ENCODE measurements at places on chromosomes 16 and 17. TPM values are rescaled to one million over a fixed set of nuclear protein-coding genes. Genes with fewer than 3 reads are reported as not detected.

NPB gene
- 1.1 TPM for total RNA-seq

CD68 gene
- 1.6 TPM for total RNA-seq

SPATA22 gene
- total RNA-seq = not detected

LRRC46 gene
- 1.4 TPM for total RNA-seq

NEUROD2 gene
- not detected for total RNA-seq

TP53TG3C gene
- not detected for total RNA-seq

ASIC2 gene
- total RNA-seq = not detected

BCL6B gene
- total RNA-seq = 0.41 TPM

MEOX1 gene
- 1.1 TPM for total RNA-seq

RDM1 gene
- total RNA-seq = 5.7 TPM

HOXB8 gene
- total RNA-seq = 19.7 TPM

SMIM36 gene
- total RNA-seq = not detected

NACA2 gene
- total RNA-seq = not detected

KLHL10 gene
- total RNA-seq = not detected

KRTAP4-6 gene
- not detected for total RNA-seq

CCT6B gene
- 2.5 TPM for total RNA-seq

FOXF1 gene
- total RNA-seq = not detected

DNASE1L2 gene
- total RNA-seq = 2.6 TPM

CFAP97D1 gene
- total RNA-seq = not detected

AKAP1 gene
- total RNA-seq = 23.4 TPM

COPS3 gene
- 107 TPM for total RNA-seq

CRHR1 gene
- 0.41 TPM for total RNA-seq

CDH5 gene
- 0.45 TPM for total RNA-seq

PIGQ gene
- 91.7 TPM for total RNA-seq

CTNS gene
- total RNA-seq = 17.4 TPM

IL21R gene
- 0.55 TPM for total RNA-seq

PPP1R27 gene
- total RNA-seq = not detected

SCGB1C2 gene
- total RNA-seq = not detected

KRTAP9-2 gene
- total RNA-seq = not detected

HASPIN gene
- total RNA-seq = 22.9 TPM

ENDOV gene
- 34.9 TPM for total RNA-seq

TBC1D3C gene
- not detected for total RNA-seq

KCNJ2 gene
- 0.47 TPM for total RNA-seq

WNT9B gene
- not detected for total RNA-seq

TRIM72 gene
- total RNA-seq = 0.05 TPM

TIMM22 gene
- total RNA-seq = 18.7 TPM

PTGES3L gene
- 3.5 TPM for total RNA-seq

RNF112 gene
- total RNA-seq = 1.2 TPM

SLC38A8 gene
- total RNA-seq = not detected

OGFOD3 gene
- 35.6 TPM for total RNA-seq

LYZL6 gene
- total RNA-seq = not detected

MYCBPAP gene
- total RNA-seq = 1.7 TPM

LRRC37B gene
- 28.5 TPM for total RNA-seq

VASN gene
- 1.2 TPM for total RNA-seq

EFCAB5 gene
- total RNA-seq = 0.30 TPM

PMP22 gene
- total RNA-seq = 15.6 TPM

TBC1D24 gene
- total RNA-seq = 30.0 TPM

CA4 gene
- total RNA-seq = 0.26 TPM

All from neural crest cell (in vitro differentiated cells).